ENCODE measurements at places on chromosomes 1 and 21. TPM values are rescaled to one million over a fixed set of nuclear protein-coding genes. Genes with fewer than 3 reads are reported as not detected.

The NOL9 gene
- total RNA-seq: 34.0 TPM

The FCGR3B gene
- 0.31 TPM for total RNA-seq

- DNase-seq: no peak
These were observed 95.7 kb upstream of the VANGL1 start for GRCh38 chr1:115545791-115546733.

DNA sequence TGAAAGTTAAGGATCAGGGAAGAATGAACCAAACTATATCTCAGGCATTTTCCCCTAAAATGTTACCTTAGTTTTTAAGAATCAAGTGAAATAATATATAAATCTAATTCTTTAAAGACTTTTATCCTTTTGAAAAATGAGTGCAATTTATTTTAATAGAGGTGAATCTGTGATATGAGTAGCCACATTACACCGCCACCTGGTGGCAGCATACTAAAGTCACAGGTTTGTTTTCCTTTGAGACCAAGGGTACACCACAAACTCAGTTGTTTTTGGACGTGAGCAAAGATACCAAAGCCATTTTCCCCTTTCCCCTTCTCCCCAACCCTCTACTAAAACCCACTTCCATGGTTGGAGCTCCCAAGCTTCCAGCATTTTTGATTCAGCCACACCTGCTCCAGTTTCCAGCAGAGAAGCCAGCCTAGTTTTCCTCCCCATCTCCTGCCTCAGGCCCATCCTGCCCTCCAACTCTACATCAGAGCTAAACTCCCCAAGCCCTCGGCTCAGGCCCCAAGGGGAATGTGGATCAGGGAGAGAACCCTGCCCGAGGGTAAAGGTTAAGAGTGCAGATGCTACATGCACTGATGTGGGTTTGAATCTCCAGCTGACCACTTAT lies 22.9 kb upstream of the LDLRAP1 start:
- no peak for DNase-seq

All from occipital lobe (tissue), 3 donors.